ENCODE measurements at places on chromosomes 4 and X.

- DNase-seq: no peak
Observed at GRCh38 chrX:112642349-112642748, 37.4 kb downstream of the LHFPL1 start.

- no peak for DNase-seq
Observed at GRCh38 chrX:129193357-129193756, 329.9 kb downstream of the SMARCA1 start.

- no peak for DNase-seq
Observed at GRCh38 chr4:117514391-117515175, 429.2 kb upstream of the TRAM1L1 start.

- DNase-seq: no peak
Observed at GRCh38 chr4:102143433-102143832, 201.8 kb downstream of the SLC39A8 start.

- no peak for DNase-seq
Observed at GRCh38 chrX:23952984-23953907, 45.4 kb downstream of the CXorf58 start.

- DNase-seq: no peak
Observed at GRCh38 chr4:183053681-183054080, 45.4 kb upstream of the WWC2 start.
